Astrocyte (in vitro differentiated cells and primary cell): ENCODE measurements at places on chromosomes 1 and 21.
A peak's percentile ranks its signal among the peaks of the same experiment; 100 is the strongest.

GRCh38 chr21:44286716-44287632, 1.3 kb downstream of the AIRE start:
- DNase-seq, result no peak

DNA sequence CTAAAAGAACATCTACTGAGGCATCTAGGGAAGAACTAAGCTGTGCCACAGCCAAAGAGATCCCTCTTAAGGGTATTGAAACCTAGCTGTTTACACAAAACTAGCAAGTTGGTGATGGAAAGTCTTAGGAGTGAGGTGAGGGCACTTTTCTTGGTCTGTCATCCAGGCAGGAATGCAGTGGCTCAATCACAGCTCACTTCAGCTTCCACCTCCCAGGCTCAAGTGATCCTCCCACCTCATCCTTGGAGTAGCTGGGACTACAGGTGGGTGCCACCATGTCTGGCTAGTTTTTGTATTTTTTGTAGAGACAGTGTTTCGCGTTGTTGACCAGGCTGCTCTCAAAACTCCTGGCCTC, 2.4 kb downstream of the PLEKHO1 start:
- no peak for DNase-seq

GRCh38 chr1:118317842-118318614, 133.0 kb upstream of the SPAG17 start:
- DNase-seq, result no peak

GRCh38 chr1:86396498-86396890, 371 bp upstream of the ODF2L start:
- no peak for DNase-seq

- peak; percentile 92 for DNase-seq
Measured at GRCh38 chr1:220300442-220301121, 28.3 kb upstream of the RAB3GAP2 start.

- no peak for DNase-seq
Measured at GRCh38 chr1:2927393-2928360, 93.6 kb upstream of the ACTRT2 start.
